Mucosa of gallbladder (tissue), 1 donor: ENCODE measurements at places on chromosomes 7 and 10. TPM values are rescaled to one million over a fixed set of nuclear protein-coding genes. Genes with fewer than 3 reads are reported as not detected.
A peak's percentile ranks its signal among the peaks of the same experiment; 100 is the strongest.

The TAS2R5 gene
- 1.2 TPM for total RNA-seq

The ARPC1B gene
- total RNA-seq, result 123 TPM

The ARL5B gene
- total RNA-seq, result 15.0 TPM

The CALHM1 gene
- total RNA-seq, result not detected

DNA sequence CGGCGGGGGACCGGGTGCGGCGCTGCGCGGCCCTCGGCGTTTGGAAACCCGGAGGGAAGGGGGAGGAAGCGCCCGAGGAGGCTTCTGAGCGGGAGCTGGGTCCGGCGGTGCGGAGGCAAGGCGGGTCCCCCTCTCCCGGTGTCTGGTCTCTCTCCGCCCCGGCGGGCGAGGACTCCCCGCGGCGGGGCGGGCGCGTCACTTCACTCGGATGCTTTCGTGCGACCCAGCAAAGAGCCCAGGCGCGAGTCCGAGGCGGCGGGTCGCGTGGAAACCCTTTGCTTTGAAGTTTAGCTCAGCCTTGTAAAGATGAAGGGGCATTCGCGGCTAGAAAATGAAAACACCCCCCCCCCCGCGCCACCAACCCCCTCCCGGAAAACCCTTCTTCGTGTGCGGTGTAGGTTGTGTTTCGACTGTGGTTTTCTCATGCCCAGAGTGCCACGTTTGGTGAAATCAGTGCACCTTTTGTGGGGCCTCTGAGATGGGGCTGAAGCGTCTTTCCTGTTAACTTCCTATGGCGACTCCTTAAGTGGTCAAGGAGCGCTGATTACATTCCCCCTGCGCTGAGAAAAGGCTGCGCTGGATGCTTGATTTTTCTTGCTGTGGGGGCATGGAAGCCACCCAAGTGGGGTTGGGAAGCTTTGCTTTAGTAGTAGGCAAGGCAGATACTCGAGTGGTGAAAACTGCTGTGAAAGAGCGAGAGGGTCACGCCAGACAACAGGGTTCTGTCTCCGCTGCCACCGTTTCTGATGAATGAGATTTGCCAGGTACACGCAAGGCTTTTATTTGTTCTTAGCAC lies 876 bp downstream of the GNAI1 start:
- DNase-seq, result no peak

- DNase-seq, result no peak
Measured at GRCh38 chr10:49207113-49207512, 18.9 kb upstream of the TMEM273 start.

GRCh38 chr10:55287346-55287745 lies 486.3 kb upstream of the PCDH15 start:
- DNase-seq, result no peak

- no peak for DNase-seq
Measured at GRCh38 chr10:37488792-37489657, 363.6 kb downstream of the ANKRD30A start.

The PRKRIP1 gene
- 22.6 TPM for total RNA-seq

The PRKG1 gene
- total RNA-seq, result 28.3 TPM

- peak; percentile 65 for DNase-seq
Measured at GRCh38 chr10:60480865-60481563, 91.3 kb upstream of the ANK3 start.

DNA sequence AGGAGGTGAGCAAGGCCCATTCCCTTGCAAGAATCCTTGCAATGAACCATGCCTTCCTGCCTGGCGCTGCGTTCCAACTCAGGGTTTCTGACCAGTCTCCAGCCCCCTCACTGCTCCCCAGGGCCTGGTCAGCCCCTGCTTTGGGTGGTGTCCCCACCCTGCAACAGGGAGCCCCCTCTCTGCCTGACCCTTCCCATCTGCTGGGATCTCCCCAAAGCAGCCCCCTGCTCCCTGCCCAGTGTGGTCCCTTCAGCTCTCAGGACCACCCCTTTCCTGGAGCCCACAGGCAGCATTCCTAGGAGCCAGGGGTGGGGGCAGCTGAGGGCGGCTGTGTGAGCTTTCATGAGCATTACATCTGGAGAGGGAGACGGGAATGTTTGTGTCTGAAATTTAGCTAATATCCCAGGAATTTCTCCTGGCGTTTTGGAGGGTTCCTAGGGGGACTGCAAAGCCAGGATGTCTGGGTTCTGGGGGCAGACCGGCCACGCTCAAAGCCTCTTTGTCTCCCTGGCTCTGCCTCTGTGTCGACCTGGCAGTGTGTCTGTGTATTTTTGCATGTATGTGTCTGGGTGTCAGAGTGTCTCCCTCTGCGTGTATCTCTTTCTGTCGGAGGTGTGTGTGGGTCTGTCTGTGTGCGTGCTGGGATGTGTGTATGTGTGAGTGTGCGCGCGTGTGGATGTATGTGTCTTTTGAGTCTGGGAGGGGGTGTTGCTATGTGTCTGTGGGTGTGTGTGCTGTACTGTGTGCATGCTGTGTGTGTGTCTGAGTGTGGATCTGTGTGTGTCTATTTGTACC lies 300.5 kb upstream of the ZMIZ1 start:
- no peak for DNase-seq

- DNase-seq, result no peak
Measured at GRCh38 chr10:103849880-103850571, 5.3 kb downstream of the SH3PXD2A start.

DNA sequence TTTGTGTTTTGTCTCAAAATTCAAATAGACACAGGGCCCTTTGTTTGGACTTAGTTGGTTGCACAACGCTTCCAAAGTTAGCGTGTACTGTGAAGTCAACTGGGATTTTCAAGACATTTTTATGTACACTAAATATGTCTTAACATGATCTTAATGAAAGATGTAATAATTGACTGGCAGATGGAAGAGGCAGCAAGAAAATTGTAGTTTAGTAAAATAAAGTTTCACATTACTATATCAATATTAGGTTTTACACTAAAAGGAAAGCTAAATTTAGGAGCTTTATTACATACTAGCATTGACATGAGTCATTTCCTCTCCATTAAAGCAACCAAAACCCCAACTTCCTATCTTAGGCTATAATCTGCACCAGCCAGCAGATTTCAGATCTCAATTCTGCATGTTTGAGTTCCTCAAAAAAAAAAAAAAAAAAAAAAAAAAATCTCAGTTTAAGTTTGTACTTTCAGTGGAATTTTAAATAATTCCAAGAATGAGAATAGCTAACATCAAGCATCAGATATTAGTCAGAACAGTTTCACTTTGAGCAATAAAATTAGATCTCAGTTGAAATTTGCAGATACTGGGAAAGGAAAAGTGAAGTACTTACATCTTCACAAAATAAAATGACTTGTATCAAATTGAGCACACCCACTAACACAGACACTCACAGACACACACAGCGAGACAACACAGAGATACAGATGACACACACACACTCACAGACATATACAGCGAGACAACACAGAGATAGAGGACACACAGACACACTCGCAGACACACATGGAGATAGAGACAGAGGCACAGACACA lies 346.6 kb upstream of the KLF6 start:
- DNase-seq, result no peak

GRCh38 chr7:155624412-155624811 lies 20.0 kb upstream of the RBM33 start:
- no peak for DNase-seq

GRCh38 chr7:8320174-8320573 lies 58.2 kb upstream of the ICA1 start:
- DNase-seq, result no peak

GRCh38 chr10:598415-599170 lies 90.9 kb downstream of the DIP2C start:
- no peak for DNase-seq

The LRRC72 gene
- not detected for total RNA-seq

DNA sequence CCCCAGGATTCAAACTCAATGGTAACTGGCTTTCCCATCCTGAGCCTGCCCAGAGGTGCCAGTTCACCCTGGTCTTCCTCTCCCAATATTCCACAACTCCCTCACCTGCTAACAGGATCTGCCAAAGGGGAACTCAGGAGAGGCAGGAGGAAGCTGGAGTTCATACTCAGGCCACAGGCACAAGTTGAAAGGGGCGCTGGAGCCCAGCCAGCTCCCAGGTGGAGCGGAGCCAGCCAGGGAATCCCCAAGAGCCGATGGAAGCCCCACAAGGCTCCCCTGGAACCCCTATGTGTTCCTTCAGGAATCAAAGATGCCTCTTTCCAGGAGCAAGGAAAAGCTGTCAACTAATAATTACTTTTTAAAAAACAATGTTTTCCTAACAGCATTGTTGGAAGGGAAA lies 63.5 kb downstream of the SH3PXD2A start:
- no peak for DNase-seq

GRCh38 chr7:95675016-95675415 lies 78.7 kb upstream of the PDK4 start:
- DNase-seq, result no peak

The INMT gene
- total RNA-seq, result 18.8 TPM

- no peak for DNase-seq
Measured at GRCh38 chr10:26486304-26486703, 48.2 kb downstream of the APBB1IP start.

The OR2A42 gene
- not detected for total RNA-seq

DNA sequence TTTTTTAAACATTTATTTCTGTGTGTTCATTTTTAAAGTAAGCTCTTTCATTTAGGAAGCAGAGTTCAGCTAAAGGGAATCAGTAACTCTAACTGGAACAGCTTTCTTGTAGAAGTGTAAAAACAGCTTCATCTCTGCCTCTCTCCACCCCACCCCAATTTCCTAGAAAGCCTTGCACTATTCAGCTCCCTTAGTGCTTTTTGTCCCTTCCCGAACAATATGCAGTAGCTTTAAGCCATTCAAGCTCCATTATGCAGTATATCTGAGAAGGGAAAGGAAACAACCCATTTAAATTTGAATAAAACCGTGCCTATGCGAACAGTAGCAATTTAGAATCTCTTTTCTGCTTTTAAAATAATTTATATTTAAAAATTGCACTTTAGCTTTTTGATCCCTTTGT lies 134.5 kb downstream of the TRIL start:
- DNase-seq, result no peak

The PAX4 gene
- total RNA-seq, result not detected

The SPAM1 gene
- total RNA-seq, result not detected

- no peak for DNase-seq
Measured at GRCh38 chr7:126806614-126807013, 446.1 kb downstream of the GRM8 start.

- peak; percentile 39 for DNase-seq
Measured at GRCh38 chr10:50990568-50991455, 83.5 kb upstream of the PRKG1 start.

- DNase-seq, result no peak
Measured at GRCh38 chr7:42614636-42615035, 297.2 kb downstream of the C7orf25 start.

DNA sequence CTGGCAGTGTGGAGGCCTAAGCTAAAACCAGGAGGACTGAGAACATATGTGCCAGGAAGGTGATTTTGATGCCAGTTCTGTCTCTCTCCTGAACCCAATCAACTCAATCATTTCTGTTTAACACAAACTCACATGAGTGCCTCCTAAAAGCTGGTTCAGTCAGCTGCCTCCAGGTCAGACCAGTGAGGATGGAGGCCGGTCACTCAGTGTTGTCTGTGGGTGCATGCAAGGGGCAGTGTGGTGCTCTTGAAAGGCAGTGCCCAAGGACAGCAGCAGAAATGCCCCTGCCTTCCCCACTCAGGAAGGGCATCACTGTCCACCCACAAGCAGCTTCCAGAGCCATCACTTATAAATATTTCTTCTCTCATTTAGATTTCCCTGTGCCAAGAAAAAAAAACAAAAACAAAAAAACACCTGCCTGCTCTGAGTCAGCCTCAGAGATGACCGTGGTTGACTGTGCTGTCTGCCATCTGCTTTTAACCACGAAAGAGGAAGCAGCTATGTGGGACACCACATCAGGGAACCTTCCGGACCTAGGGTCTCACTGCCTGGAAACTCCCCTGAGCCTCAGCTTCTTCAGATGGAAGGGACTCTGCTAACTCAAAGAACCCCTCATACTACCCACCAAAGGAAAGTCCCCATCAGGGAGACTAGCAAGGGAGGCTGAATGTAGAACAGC lies 39.1 kb downstream of the VOPP1 start:
- peak; percentile 37 for DNase-seq

GRCh38 chr7:155494551-155494950 lies 36.6 kb downstream of the EN2 start:
- DNase-seq, result no peak

- no peak for DNase-seq
Measured at GRCh38 chr10:43209074-43209455, 57.8 kb downstream of the RASGEF1A start.

GRCh38 chr10:24825551-24825950 lies 101.9 kb upstream of the ARHGAP21 start:
- DNase-seq, result no peak

- peak; percentile 38 for DNase-seq
Measured at GRCh38 chr7:157432541-157432956, 95.7 kb downstream of the DNAJB6 start.

- DNase-seq, result peak; percentile 70
Measured at GRCh38 chr7:30984359-30985107, 20.8 kb downstream of the GHRHR start.

The CDH23 gene
- 5.1 TPM for total RNA-seq

DNA sequence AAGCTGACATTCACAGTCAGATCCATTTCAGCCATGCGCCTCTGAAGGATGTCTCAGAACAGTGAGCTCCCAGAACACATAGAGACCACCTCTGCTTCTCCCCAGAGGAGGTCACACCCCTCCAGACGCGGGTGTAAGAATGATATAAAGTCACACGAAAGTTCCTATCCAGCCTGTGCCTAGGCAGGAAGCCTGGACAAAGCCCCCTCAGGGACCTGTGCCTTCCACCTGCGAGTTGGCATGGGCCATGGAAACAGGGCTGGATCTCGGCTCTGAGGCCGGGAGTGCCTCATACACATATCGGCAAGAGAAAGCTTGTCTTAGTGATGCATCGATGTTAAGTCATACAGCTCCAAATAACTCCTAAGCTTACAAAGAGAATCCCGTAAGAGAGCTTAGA lies 5.0 kb downstream of the VIPR2 start:
- no peak for DNase-seq

DNA sequence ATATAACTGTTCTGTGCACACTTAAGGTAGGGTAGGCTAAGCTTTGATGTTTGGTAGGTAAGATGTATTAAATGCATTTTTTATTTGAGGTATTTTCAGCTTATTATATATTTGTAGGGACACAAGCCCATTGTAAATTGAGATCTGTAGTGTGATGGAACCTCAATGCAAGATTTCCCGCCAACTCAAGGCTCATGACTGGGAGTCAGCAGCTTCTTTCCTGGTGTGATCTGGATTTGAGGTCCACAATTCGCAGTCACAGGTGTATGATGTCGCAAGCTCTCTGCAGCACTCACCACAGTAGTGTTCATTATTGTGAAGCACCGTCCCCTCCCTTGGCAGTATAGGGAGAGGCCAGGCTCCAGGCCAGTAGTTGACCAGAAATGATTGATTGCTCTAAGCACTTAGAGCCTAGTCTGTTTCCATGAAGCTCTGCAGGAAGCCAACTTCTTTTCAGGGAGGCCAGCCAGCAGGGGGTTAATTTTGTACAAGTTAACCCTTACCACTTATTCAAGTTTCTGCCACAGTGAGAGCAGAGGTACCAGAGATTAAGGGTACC lies 54.9 kb downstream of the SEM1 start:
- DNase-seq, result no peak
